ENCODE measurements at places on chromosomes 6 and 20.

DNA sequence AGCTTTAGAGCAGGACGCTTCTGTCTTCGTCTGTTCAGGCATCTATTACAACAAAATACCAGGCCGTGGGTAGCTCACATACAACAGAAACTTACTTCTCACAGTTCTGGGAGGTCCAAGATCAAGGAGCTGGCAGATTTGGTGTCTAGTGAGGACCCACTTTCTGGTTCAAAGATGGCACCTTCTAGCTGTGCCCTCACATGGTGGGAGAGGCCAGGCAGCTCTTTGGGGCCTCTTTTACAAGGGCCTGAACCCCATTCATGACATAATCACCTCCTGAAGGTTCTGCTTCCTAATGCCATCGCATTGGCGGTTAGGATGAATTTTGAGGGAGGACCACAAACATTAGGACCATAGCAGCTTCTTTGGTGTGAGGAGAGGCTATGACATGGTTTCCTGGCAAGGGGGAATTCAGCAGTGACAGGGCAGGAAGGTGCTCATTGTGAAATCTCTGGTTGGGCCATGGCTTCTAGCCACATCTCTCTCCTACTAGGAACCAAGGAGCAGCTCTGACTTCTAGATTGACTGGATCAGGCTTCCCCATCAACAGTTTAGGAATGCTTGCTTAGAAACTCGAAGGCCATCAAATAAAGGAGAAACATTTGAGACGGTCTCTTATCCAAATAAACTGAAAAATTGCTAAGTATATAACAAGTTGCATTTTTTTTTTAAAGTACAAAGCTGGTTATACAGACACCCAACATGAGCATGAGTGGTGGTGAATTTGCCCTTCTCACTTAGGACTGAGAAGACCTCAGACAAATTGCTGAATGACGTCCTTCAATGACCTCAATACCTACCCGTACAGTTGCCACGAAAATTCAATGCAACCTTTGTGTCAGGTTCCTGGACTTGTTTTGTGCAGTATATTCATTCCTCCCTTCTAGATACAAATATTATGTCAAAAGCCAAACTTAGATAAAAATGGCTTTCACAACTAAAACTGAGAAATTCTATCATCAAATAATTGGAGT lies 140.7 kb downstream of the ZDHHC14 start:
- no peak for DNase-seq

DNA sequence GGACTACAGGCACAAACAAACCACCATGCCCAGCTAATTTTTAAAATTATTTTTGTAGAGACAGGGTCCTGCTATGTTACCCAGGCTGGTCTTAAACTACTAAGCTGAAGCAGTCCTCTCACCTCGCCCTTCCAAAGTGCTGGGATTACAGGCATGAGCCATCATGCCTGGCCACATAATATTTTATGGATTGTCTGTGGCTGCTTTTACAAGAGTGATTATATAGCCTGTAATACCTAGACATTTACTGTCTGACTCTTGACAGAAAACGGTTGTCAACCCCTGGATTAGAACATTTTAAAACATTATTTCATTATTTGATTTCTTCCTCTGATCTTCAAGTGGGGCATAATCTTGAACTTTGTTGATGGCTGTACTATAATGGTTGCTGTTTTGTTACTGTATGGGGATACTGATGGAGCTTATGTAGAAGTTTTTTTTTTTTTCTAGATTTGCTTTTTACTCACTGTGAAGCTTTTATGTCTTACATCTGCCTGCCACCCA lies 14.3 kb downstream of the PARD6B start:
- no peak for DNase-seq

GRCh38 chr6:27847706-27848105 lies 64.5 kb downstream of the OR2B2 start:
- DNase-seq, result no peak

- no peak for DNase-seq
These were observed 406.3 kb downstream of the PREX1 start for GRCh38 chr20:48421547-48421946.

DNA sequence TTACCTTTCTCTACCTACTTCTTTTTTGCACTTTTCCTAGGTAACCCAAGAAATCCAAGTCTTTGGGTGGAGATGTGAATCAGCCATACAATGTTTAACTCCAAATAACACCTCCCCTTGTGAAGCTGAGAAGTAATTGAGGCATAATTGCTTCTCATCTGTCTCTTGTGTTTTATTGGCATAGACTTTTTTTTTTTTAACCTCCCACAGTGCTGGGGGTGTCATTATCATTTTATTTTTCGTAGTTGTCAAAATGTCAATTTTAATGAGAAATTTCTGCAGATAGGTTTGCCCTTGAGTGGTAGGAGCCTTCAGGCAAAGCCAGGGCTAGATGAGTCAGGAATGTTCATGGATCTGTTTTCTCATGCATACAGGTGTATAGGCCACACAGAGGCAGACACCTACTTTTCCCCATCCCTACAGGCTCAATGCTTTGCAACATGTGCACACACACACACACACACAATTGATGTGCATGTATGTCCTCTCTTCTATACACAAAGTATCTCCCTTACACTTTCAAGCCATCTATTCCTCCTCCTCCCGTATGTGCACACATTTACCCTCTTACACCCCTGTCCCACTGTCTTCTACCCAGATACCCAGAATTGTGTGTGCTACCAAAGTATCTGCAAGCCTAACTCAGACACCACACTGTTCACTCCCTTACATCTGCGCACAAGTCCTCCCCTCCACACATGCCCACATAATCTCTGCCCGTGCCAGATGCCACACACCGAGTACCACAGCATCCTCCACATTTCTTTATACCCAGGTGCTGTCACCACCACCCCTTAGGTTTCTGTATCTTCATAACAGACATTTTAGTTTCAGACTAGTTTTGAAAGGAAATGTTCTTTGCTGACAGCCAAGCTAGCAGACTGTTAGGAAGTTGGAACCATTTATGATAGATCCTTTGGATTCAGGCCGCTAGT lies 22.0 kb downstream of the RALY start:
- no peak for DNase-seq

- peak; percentile 98 for DNase-seq
These were observed at the start of gene CPXM1 for GRCh38 chr20:2800521-2801285. Gene CPXM1, minus strand, starts transcription at chr20:2800627. Its CDS starts 55 bp downstream, at chr20:2800572.

All from CMK (cell line).